ENCODE measurements at places on chromosomes 7 and 10. TPM values are rescaled to one million over a fixed set of nuclear protein-coding genes. Genes with fewer than 3 reads are reported as not detected.

DNA sequence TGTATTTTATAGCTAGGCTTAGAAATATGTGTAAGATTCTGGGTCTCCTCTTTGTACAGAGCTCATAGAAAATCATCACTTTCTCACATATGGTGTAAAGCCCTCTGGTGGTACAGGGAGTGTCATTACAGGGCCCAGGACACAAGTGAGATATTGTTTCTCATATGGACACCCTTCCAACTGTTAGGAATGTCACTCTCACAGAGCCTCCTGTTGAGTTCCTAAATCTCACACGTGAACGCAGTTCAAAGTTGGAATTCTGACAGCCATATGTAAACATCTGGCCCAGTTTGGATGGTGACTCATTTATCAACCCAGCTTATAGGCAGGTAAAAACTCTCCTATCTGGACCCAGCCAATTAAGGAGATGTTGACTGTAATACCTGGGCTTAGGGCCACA, 35.4 kb upstream of the ZNF107 start:
- no peak for DNase-seq

DNA sequence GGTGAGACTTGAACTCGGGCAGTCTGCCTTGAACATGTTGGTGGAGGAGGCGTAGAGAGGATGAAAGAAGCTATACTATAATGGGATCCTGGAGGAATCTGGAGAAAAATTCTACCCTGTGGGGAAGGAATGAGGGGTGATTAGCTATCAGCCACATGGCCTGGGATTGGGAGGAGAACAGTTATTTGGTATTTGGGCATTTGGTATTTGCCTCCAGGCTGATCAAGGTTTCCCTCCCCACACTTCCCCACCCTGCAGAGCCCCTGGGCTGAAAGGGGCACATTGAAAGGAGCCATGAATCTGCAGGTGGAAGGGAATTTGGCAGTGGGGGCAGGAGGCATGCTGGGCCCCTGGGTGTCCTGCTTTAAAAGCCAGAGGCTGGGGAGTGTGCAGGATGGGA, 235.3 kb downstream of the INHBA start:
- DNase-seq = no peak

DNA sequence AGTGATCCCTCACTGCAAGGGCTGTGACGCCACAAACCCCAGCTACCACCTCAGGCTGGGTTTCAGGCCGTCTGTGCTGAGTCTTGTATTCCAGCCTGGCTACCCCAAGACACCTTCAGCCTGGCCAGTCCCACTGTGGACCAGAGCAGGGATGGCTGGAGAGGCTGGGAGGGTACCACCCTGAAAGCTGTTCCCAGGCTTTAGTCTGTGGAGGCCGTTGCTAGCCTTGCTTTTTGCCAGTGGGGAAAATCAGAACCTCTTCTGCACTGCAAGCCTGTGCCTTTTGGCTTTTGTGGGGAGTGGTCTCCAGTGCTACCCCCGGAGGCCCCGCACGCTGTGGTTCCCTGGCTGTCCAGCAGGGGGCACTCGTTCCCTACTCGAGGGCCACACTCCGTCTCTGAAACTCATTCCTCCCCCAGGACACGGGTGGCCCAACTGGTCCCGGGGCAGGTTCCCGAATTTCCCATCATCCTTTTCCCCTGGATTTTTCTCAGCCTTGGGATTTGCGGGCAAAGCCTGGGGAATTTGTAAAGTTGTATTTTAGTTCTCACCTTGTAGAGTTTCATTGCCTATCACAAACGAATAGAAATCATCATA, 128.4 kb upstream of the BTBD16 start:
- no peak for DNase-seq

GRCh38 chr7:53602817-53603418, 567.5 kb downstream of the POM121L12 start:
- no peak for DNase-seq

DNA sequence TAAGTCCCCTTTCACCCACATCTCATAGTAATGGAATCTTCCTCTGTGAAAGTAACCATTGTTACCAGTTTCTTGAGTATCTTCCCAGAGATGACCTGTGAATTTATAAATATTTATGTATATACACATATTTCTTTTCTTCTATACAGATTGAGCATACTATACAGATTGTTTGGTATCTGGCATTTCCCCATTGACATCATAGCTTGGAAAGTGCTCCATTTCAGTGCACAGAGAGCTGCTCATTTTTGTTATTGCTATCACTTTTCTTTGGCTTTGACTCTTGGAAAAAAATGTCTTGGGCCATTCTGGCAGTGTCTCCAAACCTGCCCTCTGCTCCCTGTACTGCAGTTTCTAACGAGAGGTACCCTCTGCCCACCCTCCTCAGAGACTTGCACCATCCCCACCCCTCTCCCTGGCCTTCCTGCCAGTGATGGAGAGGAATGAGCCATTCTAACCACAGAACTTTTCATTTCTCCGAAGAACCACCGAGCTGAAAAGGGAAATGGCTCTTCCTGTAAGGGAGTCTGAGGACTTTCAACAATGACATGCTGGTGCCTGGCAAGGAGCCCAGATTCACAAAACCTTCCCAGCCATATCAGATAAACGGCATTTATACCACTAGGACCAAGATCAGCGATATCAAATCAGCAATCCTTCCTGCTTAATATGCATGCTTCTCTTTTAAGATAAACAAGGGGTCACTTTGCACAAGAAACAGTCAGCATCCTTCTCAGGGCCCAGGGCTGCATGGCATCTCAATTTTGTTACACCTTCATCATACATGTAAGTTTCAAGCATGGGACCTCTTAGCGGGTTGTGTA, 19.7 kb upstream of the CCSER2 start:
- DNase-seq = peak; percentile 76

GRCh38 chr10:79244841-79245504, 102.3 kb upstream of the PPIF start:
- DNase-seq = no peak

DNA sequence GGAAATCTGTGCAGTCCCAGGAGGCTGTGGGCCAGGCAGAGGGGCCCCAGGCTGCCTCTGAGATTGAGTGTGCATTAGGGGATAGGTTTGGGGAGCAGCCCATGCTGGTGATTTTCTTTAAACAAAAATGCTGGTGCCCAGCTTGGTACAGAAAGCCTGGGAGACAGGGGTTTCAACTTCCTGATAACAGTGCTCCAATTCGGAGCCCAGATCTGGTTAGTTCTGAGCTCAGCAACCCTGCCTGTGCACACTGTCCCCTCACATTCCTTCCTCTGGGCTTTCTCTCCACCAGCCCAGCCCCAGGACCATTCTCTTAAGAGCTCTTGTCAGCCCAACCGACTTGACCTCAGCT, 379.2 kb upstream of the ZMIZ1 start:
- DNase-seq = no peak

- DNase-seq = no peak
These were observed 17.4 kb upstream of the GNA12 start for GRCh38 chr7:2861509-2861908.

GRCh38 chr7:106283501-106283830, 1.3 kb downstream of the NAMPT start:
- DNase-seq = no peak

- DNase-seq = no peak
These were observed 95.2 kb downstream of the GLCCI1 start for GRCh38 chr7:8063706-8064297.

- no peak for DNase-seq
These were observed 2.7 kb downstream of the OGDH start for GRCh38 chr7:44608916-44609648.

GRCh38 chr10:127919418-127920271, 12.7 kb downstream of the PTPRE start:
- no peak for DNase-seq

DNA sequence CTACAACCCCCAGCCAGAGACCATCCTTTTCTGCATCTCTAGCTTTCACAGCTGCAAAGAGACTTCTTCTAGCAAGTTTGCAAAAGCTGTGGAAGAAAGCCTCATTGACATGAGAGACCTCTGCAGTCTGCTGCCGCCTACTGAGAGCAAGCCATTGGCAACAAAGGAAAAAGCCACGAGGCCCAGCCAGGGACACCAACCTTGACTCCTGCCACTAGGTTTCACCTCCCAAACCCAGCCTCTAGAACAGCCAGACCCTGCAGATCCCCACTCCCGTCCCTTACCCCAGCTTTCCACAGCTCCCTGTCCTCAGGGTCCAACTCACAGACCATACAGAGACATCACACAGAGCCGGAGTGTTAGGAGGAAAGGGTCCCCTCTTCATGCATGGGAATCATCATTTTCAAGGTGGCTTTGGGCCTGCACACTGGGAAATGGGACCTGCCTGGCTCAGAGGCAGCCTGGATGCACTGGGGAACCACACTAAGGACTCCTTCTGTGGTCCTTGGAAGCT, 14.6 kb upstream of the C10orf53 start:
- no peak for DNase-seq

DNA sequence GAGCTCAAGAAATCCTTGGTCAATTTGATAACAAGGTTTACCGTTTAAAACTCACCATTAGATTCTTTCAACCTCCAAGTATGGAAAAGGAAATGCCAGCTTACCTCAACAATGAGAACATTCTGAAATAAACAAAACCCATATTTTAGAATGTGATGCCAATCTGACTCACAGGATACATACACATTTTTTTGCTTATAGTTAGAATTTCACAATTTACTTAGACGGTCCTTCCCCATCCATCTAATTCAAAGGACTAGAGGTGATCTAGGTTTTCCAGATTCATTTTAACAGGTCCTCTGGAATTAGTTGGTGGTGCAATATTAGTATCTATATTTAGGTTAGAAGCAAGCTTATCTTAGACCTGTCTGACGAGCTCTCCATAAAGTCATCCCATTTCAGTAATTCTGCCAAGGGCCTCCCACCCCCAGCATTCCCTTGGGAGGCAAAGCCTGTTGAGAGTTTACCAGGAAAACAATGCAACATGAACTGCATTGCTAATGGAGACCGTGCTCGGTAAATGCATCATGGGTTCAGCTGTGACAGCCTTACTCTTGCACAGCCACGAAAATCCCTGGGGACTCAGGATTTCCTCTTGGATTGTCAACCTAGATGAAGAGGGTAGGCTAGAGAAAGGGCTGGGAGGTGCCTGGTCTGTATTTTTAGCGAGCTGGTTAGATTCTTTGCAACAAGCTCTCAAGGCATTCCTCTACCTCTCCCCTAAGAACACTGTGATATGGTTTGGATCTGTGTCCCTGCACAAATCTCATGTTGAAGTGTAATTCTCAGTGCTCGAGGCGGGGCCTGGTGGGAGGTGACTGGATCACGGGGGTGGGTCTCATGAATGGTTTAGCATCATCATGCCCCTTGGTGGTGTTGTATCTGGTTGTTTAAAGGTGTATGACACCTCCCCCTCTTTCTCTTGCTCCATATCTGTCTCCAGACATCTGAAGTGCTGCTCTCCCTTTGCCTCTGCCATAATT, 93.8 kb downstream of the PRTFDC1 start:
- DNase-seq = no peak

GRCh38 chr7:8131694-8132605, 130.0 kb downstream of the ICA1 start:
- DNase-seq = no peak

- no peak for DNase-seq
These were observed at the start of gene KLF14 for GRCh38 chr7:130733931-130734814. KLF14 (minus strand) TSS chr7:130734207; CDS start chr7:130734033, 174 bp downstream.

DNA sequence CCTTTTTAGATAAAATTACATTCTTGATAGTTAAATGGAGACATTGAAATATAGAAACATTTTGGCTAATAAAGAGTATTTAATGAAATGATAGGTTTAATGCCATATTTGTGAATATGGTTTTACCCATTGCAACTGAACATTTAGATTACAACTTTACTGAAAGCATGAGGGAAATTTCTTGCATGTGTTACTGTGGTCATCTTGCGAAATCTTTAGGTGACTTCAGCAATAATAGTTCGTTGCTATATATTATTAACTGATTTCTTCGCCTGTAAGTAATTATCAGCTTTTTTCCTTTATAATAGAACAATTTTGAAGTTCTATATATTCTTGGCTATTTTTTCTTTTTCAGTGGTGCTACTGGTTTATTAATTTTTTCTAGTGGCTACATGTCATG, 83.2 kb downstream of the MLLT10 start:
- no peak for DNase-seq

DNA sequence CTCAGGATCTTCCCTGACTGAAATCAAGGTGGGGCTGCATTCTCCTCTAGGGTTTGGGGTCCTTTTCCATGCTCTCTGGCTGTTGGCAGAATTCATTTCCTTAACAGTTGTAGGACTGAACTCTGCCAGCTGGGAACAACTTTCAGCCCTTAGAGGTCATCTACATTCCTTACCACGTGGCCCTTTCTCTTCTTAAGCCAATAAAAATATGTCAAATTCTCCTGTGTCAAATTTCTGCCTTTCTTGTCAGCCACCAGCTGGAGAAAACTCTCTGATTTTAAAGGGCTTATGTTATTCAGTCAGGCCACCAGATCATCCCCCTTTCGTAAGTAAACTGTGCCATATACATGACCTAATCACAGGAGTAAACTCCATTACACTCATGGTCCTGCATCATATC, 95.3 kb upstream of the IL6 start:
- DNase-seq = no peak

GRCh38 chr10:108427146-108427545, 1262.6 kb upstream of the SORCS1 start:
- DNase-seq = no peak

DNA sequence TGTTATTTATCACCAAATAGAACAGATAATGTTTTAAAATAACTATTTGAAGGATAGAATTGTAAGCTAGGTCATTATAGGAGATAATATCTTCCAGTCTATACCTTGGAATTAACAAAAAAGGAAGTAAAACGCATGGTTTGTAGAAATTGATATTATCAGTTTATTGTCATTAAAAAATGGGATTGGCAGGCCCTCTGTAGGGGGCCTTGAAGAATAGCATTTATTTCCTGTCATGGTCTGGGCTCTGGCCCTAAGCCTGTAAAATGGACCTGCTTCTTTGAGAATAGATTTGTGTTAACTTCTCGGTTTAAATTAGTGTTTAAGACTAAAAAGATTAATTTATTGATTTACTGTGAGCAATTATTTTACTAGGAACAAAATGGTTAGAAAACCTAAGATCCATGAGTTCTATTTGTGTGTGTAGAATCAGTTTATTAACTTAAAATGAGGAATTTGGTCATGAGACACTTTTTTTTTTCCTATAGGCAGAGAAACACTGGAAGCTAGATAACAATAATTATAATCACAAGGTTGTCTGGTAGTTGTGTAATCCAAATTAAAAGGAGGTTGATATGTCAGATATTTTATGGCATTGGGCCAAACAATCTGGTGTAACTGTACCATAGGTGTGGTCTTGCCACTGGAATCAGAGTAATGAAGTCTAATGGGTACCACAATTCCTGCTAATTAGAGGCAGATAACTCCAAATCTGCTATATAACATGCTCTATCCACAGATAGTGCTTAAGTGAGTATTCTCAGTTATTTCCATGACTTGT, 197.4 kb upstream of the FOXP2 start:
- no peak for DNase-seq

DNA sequence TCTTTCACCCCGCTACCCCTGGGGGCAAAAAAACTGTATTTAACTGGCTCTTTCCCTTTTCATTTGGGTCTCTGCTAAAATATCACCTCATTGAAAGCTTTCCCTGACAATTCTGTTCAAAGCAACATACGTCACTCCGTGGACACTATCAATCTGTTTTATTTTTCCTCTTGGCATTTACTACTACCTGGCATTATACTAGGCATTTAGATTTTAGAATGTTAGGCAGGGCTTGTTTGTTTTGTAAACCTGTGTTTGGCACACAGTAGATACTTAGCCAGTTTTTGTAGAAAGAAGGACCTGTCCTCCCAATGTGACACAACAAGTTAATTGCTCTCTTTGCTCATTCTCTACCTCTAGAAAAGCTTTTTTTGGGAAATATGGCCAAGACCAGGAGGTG, 26.5 kb upstream of the PDK4 start:
- DNase-seq = no peak

The GPER1 gene
- total RNA-seq = not detected

The ANXA8L1 gene
- total RNA-seq = not detected

The CPA2 gene
- not detected for total RNA-seq

The TMEM270 gene
- not detected for total RNA-seq

The VWDE gene
- 0.31 TPM for total RNA-seq

The CLRN3 gene
- total RNA-seq = not detected

The NODAL gene
- not detected for total RNA-seq

Data from natural killer cell treated with Interleukin-12 subunit alpha and Interleukin-12 subunit beta and Interleukin-15 and Interleukin-18, amount 100 ng/mL, for 72 hours (primary cell).